Inflammatory macrophage treated with lipopolysaccharide for 4 hours (primary cell): ENCODE measurements at places on chromosomes 3 and 15.

DNA sequence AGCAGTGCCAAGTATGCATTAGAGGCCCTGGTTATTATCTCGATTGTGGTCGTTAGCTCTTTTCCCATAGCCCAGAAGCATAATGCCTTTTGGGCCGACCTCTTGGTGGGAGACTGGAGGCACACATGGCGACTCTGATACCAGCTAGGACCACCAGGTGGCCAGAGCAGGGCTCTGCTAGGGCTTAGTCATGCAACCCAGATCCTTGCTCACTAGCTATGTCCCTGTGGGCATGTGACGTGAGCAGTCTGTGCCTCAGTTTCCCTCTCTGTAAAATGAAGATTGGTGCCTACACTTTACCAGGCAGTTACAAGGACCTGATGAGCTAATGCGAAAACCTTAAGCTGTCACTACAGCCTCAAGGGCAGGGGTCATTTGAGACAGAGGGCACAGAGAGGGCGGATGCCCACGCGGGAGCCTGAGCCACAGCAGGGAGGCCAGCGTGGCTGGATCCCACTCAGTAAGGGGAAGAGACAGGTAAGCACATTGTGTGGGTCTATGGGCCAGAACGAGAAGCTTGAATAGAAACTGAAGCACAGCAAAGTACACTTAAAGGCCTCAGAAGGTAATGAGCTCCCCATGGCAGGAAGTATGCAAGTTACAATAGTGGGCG is 8.8 kb downstream of the KLF15 start:
- DNase-seq, result no peak

DNA sequence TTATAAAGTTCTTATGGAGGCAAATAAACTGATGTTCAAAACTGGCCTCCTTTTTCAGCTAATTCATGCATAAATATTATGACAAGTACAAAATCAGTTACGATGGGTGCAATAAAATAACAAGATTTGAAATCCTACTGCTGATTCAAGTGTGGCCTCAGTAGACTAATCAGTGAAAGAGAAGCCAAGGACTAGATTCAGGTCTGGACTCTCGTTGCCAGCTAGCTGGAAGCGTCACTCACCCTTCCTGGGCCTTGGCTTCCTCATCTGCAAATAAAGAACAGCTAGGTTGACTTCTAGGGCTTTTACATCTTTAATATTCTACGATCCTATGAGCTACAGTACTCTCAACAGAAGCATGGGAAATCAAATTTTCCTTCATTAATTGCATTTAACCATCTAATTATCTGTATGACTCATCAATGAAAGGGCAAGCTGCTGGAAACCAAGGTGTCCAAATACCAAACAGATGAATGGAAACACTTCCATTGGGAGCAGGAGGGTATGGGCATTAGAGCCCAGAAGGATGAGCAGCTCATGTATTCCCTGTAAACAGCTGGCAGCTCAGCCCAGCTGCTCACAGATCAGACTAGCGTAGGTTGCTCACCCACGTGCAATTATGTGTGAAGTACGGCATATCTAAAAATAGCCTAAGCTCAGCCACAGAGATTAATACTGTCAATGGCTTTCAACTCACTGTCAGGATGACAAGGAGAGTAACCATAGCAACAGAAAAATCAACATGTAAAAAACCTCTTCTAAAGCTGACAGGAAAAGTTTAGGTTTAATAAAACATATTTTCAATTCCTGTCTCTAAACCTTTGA is 294.8 kb downstream of the PLCL2 start:
- no peak for DNase-seq

DNA sequence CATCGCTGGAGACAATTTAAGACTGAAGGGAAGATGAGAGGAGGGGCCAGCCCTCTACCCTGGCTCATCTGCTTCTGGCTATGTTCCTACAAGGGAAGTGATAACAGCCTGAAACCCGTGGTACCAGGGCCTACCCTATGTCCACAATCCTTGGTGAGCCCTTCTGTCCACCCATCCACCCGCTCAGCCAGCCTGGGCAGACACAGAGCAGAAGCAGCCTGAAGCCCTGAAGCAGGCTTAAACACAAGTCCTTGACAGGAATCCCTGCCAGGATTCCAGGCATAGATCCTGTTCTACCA is 15.4 kb downstream of the CLK3 start:
- no peak for DNase-seq

- DNase-seq, result no peak
These were observed 19.9 kb downstream of the CYP8B1 start for GRCh38 chr3:42855547-42856380.

- no peak for DNase-seq
These were observed 17.7 kb upstream of the GSK3B start for GRCh38 chr3:120111898-120112297.
